Left ventricle myocardium inferior (tissue), 1 donor: ENCODE measurements at places on chromosomes 13 and 19.

DNA sequence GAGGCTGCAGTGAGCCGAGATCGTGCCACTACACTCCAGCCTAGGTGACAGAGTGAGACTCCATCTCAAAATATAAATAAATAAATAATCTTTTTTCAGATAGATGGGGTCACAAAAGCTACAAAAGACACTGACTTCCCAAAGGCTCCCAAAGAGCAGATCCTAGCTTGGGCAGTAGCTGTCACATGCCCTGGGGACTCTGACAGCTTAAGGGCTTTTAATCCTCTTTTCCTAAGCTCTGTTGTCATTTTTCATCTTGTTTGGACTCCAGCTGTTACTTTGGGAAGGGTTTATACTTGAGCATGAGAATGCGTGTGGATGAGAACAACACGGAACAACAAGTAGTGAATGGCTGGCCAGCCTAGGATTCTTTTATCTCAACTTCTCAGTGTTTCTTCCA is 231.7 kb downstream of the MZT1 start:
- DNase-seq: no peak

DNA sequence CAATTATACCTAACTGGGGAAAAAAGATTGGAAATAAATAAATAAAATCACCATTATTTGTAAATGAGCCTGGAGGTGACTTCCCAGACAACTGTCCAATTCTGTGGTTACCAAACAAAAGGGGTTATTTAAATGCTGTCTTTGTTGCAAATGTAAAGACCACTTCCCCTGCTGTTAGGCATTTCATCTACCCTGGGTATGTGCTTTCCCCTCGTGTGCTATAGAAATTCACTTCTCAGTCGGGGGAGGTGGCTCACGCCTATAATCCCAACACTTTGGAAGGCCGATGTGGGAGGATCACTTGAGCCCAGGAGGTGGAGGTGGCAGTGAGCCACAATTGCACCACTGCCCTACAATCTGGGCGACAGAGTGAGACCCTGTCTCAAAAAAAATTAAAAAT is 101.9 kb upstream of the AKAP11 start:
- no peak for DNase-seq

- DNase-seq: no peak
Measured at GRCh38 chr13:39266426-39266825, 228.2 kb downstream of the NHLRC3 start.

DNA sequence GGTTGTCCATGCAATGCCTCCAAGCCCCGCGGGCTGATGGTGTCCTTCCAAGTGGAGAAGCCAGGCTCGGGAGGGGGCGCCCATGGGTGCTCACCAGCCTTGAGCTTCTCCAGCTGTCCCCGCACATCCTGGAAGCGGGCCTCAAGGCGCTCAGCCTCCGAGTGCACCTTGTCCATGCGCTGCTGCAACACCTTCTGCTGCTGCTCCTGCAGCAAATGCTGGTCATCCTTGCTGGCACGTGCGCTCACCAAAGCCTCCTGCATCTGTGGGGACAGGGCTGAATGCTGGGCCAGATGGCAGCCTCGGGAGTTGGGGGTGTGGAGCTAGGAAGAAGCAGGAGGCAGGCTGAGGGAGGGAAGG is 22.8 kb upstream of the EMP3 start:
- no peak for DNase-seq

GRCh38 chr13:46142776-46143175 is 37.9 kb upstream of the CPB2 start:
- DNase-seq: no peak

GRCh38 chr13:72316716-72317115 is 410.7 kb downstream of the MZT1 start:
- DNase-seq: no peak

DNA sequence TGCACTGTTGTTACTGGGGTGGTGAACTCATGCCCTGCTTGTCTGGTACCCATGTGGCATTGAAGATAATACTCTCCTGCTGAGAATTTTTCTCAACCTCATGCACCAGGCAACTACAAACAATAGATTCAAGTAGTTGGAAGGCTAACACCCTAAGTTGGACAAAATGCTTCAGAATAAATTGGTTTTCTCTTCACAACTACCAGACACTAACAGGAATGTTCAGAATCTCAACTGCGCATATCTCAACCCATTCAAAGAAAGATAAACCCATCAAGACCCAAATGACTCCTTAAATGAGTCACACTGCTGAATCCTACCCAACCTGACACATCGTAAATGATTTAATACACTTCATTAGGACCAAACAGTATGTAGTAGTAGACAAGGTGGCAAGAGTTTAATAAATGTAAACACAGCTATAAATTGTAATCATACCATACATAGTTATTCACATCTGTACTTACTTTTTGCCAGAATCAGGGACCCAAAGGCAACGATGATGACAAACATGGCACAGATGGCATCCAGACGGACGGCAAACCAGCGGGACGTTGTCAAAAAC is 227.4 kb downstream of the ABCC4 start:
- DNase-seq: no peak

GRCh38 chr19:55080121-55080967 is 4.7 kb downstream of the EPS8L1 start:
- DNase-seq: peak; percentile 59

DNA sequence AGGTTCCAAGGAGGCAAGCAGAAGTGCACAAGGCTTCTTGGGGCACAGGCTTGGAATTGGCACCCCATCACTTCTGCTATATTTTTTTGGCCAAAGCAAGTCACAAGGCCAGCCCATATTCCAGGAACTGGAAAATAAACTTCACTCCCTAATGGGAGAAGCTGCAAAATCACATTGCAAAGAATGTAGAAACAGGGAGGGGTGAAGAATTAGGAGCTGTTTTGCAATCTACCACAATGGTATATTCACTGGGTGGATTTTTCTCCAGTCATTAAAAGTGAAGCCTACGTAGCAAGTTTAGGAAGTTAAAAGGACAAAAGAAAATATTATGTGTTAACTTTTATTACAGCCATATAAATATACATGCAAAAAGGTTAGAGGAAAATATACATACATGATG is 464.8 kb downstream of the COG6 start:
- no peak for DNase-seq

DNA sequence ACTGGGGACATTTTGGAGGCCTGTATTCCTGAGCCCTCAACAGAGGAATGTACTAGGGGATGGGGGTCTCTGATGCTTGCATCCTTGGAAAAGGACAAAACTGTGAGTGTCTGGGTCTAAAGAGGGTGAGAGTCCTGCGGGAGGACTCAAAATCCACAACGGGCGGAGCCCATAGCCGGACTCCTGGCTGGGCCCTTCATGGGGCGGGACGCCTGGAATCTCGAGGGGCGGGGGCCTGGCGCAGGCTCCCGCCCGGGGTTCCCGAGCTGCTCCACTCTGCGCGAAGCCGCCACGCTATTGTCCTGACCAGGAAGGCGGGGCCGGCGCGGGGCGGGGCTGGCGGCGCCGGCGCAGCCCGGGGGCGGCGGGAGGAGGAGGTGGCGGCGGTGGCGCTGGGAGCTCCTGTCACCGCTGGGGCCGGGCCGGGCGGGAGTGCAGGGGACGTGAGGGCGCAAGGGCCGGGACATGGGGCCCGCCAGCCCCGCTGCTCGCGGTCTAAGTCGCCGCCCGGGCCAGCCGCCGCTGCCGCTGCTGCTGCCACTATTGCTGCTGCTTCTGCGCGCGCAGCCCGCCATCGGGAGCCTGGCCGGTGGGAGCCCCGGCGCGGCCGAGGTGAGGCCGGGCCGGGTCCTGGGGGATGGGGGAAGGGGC is at the start of gene APLP1:
APLP1 (plus strand) TSS at position 403 of the 651 bp plus-strand sequence; CDS start at position 466, 63 bp downstream.
- peak; percentile 74 for DNase-seq

DNA sequence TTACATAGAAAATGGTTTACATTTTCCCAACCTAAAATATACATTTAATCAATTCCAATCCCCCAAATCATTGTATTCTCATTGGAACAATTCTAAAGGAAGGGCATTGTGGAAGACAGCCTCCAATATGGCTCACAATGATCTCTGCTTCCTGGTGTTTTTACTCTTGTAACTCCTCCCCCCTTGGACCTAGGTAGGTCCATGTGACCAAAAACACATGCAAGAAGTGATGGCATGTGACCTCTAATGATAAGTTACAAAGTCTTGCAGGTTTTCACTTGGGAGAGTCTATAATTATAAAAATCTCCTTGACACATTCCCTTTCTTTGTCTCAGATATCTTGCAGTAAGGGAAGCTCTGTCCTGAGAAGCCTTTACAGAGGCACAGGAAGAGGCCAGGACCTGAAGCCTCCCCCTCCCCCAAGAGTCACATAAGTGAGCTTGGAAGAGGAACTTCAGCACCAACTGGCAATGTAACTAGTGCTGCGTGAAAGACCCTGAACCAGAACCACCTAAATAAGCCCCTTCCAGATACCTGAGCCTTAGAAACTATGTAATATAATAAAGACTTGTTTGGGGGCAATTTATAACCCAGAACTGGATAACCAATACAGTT is 816.2 kb upstream of the ATXN8OS start:
- no peak for DNase-seq

DNA sequence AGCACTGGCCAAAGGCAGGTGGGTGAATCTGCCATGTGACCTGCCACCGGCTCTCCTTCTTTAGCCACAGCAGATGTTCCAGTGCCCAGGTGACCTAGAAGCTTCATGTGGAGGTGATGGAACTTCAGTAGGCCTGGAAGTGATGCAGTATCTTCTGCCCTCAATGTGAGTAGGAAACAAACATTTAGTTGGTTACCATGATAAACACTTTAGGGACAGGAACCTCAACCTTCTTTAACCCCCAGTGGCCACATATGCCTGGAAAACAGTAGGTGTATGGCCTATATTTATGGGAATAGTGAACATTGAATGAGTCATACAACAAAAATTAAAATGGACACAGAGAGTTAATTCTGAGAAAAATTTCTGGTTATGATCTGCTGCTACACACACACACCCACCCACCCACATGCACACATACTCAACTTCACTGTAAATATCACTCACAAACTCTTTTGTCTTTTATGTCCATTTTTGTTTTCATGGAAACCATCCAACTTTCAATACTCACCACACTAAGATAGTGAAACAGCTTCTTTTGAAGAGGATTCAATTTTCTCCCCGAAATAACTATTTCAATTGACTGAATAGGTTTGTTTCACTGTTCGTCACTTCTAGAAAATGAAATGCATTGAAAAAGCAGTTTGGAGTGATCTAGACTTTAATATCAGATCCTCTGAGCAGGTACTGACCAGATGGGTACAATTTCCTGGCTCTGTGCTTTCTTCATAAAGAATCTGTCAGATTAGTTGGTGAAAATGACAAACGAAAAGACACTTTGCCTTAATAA is 97.3 kb downstream of the STARD13 start:
- DNase-seq: no peak
